ENCODE measurements at places on chromosomes 11 and 22.

DNA sequence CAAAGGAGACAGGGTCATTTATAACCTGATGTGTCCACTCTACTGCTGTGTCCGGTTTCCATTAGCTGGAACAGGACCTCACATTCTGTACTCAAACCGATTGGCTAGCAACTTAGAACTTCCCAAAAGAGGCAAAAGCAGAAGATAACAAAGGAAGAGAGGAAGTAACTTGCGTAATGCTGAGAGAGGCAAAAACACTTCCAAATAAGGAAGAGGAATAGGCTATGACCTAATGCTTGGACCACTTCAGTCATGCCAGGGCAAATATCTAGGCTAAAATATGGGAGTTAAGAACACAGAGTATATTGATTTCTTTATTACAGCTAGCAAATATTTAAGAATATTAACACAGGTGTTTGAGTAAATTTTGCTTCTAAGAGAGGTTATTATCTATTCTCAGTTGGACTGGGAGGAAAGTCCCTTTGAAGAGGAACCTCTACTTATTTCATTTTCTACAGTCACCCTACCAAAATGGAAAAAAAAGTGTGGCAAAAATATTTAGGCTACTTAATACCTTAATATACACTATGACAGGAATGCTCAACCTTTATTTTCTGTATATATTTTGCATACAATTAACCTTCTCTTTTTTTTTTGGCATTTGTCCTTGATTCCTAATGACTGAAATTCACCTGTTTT lies 499.8 kb upstream of the CHORDC1 start:
- DNase-seq = no peak

- peak; percentile 25 for DNase-seq
These were observed 3.8 kb upstream of the OR5A2 start for GRCh38 chr11:59429924-59430516.

DNA sequence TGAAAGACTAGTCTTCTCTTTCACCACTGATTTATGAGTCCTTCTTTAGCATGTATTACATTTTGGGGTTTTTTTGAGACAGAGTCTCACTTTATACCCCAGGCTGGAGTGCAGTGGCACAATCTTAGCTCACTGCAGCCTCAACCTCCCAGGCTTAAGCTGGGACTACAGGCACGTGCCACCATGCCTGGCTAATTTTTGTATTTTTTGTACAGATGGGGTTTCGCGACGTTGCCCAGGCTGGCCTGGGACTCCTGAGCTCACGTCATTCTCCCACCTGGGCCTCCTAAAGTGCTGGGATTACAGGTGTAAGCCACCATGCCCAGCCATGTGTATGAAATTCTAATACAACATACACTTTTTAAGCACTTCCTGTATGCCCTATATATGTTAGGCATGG lies 26.3 kb upstream of the CXCR5 start:
- DNase-seq = no peak

- no peak for DNase-seq
These were observed 6.4 kb upstream of the CCDC88B start for GRCh38 chr11:64333556-64333955.

DNA sequence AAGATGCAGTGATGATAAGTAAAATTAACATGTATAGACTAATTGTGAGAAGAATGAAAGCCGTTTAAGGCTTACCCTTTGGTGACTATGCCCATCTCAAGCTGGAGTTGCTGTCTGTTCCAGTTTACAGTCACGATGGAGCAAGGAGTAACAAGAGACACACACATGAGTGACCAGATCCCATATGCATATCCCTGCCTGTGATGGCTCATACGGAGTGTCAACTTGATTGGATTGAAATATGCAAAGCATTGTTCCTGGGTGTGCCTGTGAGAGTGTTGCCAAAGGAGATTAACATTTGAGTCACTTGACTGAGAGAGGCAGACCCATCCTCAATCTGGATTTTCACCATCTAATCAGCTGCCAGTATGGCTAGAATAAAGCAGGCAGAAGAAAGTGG lies 786.8 kb downstream of the FAM181B start:
- DNase-seq = no peak

All from Panc1 (cell line).